ENCODE measurements at places on chromosomes 2 and 18. TPM values are rescaled to one million over a fixed set of nuclear protein-coding genes. Genes with fewer than 3 reads are reported as not detected.

Gene ITGB6
- total RNA-seq = 0.13 TPM

Gene RAPGEF4
- 4.5 TPM for total RNA-seq

Gene RAB31
- total RNA-seq = 35.8 TPM

Gene TEX44
- not detected for total RNA-seq

Gene SGPP2
- total RNA-seq = not detected

Gene GPR55
- not detected for total RNA-seq

Gene NCKAP5
- total RNA-seq = 0.50 TPM

Gene HOXD10
- not detected for total RNA-seq

Gene REG1A
- total RNA-seq = not detected

All from thoracic aorta endothelial cell (primary cell).